ENCODE measurements at places on chromosomes 11 and 22. TPM values are rescaled to one million over a fixed set of nuclear protein-coding genes. Genes with fewer than 3 reads are reported as not detected.

GRCh38 chr11:78112582-78113275, 26.7 kb downstream of the ALG8 start:
- no peak for DNase-seq

DNA sequence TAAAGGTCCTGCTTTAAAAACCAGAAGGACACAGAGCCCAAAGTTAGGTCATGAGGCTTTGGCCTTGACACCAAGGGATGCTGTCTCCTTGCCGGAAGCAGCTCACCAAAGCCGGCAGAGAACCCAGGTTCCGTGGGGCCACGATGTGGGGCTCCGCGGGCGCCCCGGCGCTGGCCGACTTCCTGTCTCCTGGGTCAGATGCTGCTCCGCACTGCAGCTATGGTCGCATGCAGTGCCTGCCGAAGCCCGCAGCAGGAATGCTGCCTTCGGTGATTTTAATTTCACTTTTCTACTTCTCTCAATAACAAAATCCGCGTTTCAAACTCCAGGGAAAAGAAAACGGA, 454 bp upstream of the OTUB1 start:
- no peak for DNase-seq

- peak; percentile 70 for DNase-seq
Observed at GRCh38 chr11:45097721-45098493, 48.5 kb upstream of the PRDM11 start.

GRCh38 chr11:118435290-118435892, 901 bp upstream of the KMT2A start:
- DNase-seq = peak; percentile 61

GRCh38 chr11:3732671-3733436, 61.7 kb upstream of the CHRNA10 start:
- DNase-seq = no peak

Gene NAALAD2
- 1.9 TPM for total RNA-seq

- no peak for DNase-seq
Observed at GRCh38 chr22:48496226-48496845, 1331.3 kb downstream of the BRD1 start.

DNA sequence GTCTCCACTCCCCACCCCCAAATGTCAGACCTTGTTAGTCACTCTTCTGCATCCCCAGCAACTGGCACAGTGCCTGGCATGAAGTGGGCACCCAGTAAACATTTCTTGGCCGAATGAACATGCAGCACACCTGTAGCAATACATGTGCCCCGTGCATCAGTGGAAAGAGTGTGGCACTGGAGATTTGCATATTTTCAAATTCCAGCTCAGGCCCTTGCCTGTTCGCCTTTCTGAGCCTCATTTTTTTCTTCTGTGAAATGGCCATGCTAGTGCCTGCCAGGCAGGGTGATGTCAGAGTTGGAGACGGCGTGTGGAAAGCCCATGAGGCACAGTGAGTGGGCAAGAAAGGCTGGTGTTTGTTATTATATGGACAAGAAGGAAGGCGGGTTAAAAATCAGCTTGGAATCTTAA, 38.7 kb downstream of the CD82 start:
- DNase-seq = peak; percentile 70
